IMR-90 (cell line): ENCODE measurements at places on chromosomes 7 and 10. TPM values are rescaled to one million over a fixed set of nuclear protein-coding genes. Genes with fewer than 3 reads are reported as not detected.

- DNase-seq: no peak
Measured at GRCh38 chr10:2777666-2778355, 289.5 kb upstream of the PFKP start.

AZGP1 gene
- not detected in 2 replicates for total RNA-seq

- DNase-seq: no peak
Measured at GRCh38 chr10:350981-351501, 215.8 kb downstream of the ZMYND11 start.

DNA sequence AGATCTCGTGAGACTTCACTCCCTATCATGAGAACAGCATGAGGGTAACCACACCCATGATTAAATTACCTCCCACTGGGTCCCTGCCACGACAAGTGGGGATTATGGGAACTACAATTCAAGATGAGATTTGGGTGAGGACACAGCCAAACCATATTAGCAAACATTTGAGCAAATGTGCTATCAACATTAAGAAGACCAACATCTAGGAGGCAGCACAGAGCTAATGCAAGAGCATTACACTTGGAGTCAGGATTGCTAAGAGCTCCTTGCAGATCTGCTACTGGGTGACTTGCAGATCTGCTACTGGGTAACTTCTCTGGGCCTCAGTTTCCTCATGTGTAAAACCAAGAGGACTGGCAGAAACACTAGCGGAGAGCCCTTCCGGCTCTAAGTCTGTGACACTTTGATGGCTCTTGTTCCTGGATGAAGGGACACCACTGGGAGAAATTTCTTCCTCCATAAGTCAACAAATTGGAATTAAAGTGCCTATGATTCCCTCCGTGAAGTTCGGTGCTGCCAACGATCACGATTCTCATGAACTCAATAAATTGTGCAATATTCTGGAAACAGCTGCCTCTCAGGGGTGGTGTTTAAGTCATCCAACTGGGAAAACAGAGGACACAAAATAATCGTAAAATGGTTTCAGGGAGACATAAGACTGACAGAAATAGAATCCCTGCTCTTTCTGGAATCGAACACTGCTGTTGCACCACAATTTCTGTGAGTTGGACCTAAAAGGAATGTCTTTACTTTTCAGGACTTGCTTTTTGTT is 115.8 kb upstream of the ITGB1 start:
- no peak for DNase-seq

- no peak for DNase-seq
Measured at GRCh38 chr10:92045641-92046106, 122.1 kb downstream of the BTAF1 start.

INMT gene
- total RNA-seq: 1.7 and 2.2 TPM in 2 replicates

USP54 gene
- 7.9 and 8.9 TPM in 2 replicates for total RNA-seq

GRCh38 chr10:49175587-49176309 is 12.4 kb downstream of the TMEM273 start:
- DNase-seq: no peak

GRCh38 chr10:43263551-43264343 is 3.1 kb downstream of the RASGEF1A start:
- DNase-seq: no peak

RGR gene
- total RNA-seq: not detected in 2 replicates
